HFFc6 (cell line): ENCODE measurements at places on chromosomes 3 and 15.
A peak's percentile ranks its signal among the peaks of the same experiment; 100 is the strongest.

- H3K4me3 ChIP-seq: no peak overlapping the region
- no peak for DNase-seq
- no peaks in the 10 kb centered on the region for H3K36me3 ChIP-seq
- H3K27me3 ChIP-seq: peaks cover 5% of the 10 kb centered on the region
Measured at GRCh38 chr15:75827691-75828090, 15.6 kb upstream of the UBE2Q2 start.

- no peaks in the 10 kb centered on the region for H3K4me1 ChIP-seq
- no peaks in the 10 kb centered on the region for H3K27me3 ChIP-seq
- DNase-seq: no peak
- no peak overlapping the region for H3K4me3 ChIP-seq
Measured at GRCh38 chr3:107753976-107754375, 231.2 kb downstream of the BBX start.

GRCh38 chr3:139982404-139982803 lies 47.4 kb downstream of the CLSTN2 start:
- H3K27ac ChIP-seq: no peak overlapping the region
- no peaks in the 10 kb centered on the region for H3K4me1 ChIP-seq
- H3K36me3 ChIP-seq: no peaks in the 10 kb centered on the region
- no peaks in the 10 kb centered on the region for H3K27me3 ChIP-seq
- H3K4me3 ChIP-seq: no peak overlapping the region

DNA sequence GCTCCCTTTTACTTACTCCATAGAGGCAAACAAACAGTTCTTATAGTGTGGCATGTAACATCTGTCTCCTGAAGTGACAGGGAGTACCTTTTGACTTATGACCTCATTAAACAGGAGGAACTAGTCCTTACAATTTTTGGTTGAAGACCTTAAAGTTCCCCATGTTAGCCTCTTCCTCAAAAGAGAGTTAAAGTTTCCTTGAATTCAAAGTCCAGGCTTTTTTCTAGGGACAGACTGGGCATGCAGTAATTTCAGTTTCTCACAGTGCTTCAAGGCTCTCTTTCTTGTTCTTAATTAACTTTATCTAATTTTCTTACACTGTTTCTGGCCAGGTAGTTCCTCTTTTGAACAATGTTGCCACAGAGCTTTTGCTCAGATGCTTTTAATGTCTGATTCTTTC lies 12.1 kb downstream of the GOLM2 start:
- peaks cover 41% of the 10 kb centered on the region for H3K4me1 ChIP-seq
- H3K27ac ChIP-seq: no peak overlapping the region
- H3K4me3 ChIP-seq: no peak overlapping the region
- no peak for DNase-seq

DNA sequence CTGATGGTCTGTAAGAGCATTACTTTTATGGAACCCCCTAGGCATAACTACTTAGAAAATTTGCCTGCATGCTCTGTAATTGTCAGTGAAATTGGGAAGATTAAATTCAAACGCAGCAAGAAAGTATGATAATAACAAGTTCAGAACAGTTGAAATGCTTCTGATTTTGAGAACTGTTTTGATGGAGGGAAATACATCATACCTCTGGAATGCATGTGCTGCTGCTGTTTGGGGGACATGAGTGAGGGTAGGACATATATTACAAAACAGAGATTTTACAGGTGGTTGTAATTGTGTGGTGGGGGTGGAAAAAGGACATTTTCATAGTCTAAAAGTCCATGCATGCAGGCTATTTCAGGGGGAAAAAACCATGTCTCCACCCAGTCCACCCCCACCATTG lies 135.0 kb upstream of the DPH6 start:
- H3K36me3 ChIP-seq: no peaks in the 10 kb centered on the region
- no peaks in the 10 kb centered on the region for H3K27me3 ChIP-seq

DNA sequence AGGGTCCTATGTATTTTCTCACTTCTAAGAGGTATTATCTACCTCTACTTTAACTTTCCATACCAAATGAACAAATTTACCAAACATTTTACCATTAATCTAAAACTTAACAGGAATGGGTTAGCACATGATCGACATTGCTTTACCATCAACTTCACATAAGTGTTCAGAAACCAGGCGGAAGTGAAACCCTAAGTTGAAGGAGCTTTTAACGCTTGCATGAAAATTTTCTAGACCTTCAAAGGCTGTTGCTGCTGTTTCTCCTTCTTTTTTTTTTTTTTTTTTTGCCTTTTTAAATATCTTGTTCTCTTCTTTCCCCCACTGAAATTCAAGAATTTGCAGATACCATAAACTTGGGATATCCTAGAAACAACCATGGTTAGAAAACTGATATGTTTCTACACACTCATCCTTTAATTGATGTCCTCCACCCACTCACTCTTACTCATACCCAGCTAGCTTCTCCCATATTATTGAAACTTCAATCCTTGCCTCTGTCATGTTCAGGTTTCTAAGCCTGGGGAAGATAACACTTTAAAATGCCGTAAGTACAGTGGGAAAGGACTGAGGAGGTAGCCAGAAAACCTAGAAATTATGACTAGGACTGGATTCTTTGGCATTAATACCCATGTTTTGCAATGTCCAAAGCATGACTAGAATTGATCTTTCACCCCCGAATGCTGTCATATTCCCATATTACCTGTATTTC lies 24.7 kb downstream of the MYO5A start:
- no peaks in the 10 kb centered on the region; the same call in 1 of the 2 replicates for H3K27me3 ChIP-seq
- peak; percentile 50 for DNase-seq
- peak overlapping the region; percentile 0; the same call in 1 of the 2 replicates for H3K27ac ChIP-seq
- peaks cover 45% of the 10 kb centered on the region for H3K4me1 ChIP-seq
- H3K36me3 ChIP-seq: no peaks in the 10 kb centered on the region
- H3K4me3 ChIP-seq: no peak overlapping the region

DNA sequence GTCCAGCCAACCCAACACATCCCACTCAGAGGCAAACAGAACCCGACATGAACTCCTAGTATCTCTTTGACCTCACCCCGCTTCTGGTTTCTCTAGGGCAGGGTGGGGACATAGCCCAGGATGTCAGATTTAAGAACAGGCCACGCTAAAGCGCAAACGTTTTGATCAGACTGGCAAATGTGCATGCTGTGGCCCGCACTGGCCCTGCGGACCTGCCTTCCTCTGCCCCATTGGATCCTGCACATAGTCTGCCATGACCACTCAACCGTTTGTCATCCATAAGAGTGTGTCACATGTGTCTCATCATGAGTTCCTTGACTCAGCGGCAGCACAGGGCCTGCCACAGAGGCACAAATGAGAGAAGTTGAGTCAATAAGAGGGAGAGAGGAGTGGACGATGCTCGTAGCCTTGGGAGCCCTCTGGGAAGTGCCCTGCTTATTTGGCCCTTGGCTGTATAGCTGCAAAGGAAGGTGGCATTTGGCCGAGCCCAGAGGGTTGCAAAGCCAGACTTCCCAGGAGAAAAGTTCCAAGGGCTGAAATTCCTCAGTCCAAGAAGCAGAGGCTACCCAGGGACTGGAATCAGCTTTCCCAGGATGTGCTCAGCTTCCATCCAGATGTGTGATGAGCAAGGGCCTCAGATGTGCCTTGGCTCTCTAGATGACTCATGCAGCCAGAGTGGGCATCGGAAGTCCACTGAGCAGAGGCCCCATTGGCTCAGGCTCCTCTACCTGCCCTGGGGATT lies 55.5 kb upstream of the SLCO2A1 start:
- DNase-seq: no peak
- no peaks in the 10 kb centered on the region for H3K27me3 ChIP-seq
- no peak overlapping the region for H3K4me3 ChIP-seq

- no peaks in the 10 kb centered on the region for H3K27me3 ChIP-seq
- H3K27ac ChIP-seq: no peak overlapping the region
- no peak overlapping the region for H3K4me3 ChIP-seq
- no peak for DNase-seq
- no peaks in the 10 kb centered on the region for H3K36me3 ChIP-seq
Measured at GRCh38 chr3:152729906-152730305, 105.0 kb upstream of the P2RY1 start.

DNA sequence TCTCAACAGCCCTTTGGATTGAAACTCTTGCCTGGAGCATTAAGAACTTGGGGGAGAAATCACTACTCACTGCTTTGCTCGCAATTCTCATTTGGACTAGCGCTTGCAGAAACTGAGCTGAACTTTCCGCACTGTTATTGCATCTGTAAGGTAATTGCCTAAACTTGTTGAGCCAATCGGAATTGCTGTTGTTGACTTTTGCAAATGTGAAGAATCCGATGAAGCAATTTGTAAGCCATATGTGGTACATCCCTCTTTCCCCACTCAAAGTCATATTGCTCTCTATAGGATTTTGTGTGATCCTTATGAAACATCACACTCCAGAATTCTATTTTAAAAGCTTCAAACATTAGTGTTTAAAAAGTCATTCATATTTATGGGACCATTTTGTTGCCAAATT lies 191.7 kb upstream of the GBE1 start:
- H3K27ac ChIP-seq: no peak overlapping the region
- H3K4me3 ChIP-seq: no peak overlapping the region
- no peaks in the 10 kb centered on the region for H3K27me3 ChIP-seq
- no peak for DNase-seq
- H3K36me3 ChIP-seq: no peaks in the 10 kb centered on the region

DNA sequence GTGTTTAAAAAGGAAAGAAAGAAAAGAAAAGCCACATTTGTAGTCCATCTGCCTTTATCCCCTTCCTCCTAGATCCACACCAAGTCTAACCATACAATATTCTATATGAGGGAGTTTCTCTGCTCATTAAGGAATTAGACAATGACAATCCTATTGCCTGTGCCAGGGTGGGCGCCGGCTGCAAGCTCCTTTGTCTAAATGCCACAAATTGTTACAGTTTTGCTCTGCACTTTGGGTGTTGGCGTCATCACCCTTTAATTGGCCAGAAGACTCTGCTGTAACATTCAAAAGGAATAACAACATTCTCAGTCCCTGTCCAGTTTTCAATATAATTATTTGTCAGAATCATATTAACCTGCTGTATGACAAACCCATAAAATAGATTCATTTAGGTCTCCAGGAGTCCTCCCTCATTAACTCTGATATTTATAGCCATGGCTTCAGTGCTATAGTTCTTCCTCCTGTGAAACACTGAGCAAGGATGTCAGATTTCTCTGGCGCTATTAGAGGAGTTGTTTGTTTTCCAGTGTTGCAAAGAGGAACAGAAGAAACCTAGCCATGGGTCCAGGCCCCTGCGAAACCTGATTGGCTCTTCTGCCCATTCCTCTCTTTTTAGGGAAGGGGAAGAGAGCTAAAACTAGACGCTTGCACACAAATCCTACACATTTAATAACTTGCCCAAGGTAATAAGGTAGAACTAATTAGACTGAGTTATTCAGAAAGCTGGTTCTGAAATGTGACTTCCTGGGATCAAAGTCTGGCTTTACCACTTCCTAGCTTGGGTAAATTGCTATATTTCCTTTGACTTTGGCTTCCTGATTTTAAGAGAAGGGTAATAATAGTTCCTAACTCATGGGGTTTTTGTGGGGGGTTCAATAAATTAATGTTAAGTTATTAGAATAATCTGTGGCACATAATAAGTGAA lies 112.4 kb downstream of the CD47 start:
- H3K4me3 ChIP-seq: no peak overlapping the region
- no peaks in the 10 kb centered on the region for H3K36me3 ChIP-seq
- DNase-seq: no peak

- peaks cover 51% of the 10 kb centered on the region for H3K27me3 ChIP-seq
- H3K4me3 ChIP-seq: no peak overlapping the region
- no peak overlapping the region for H3K27ac ChIP-seq
- DNase-seq: no peak
- peaks cover 11% of the 10 kb centered on the region for H3K4me1 ChIP-seq
Measured at GRCh38 chr15:101494251-101494796, 4.8 kb upstream of the PCSK6 start.

DNA sequence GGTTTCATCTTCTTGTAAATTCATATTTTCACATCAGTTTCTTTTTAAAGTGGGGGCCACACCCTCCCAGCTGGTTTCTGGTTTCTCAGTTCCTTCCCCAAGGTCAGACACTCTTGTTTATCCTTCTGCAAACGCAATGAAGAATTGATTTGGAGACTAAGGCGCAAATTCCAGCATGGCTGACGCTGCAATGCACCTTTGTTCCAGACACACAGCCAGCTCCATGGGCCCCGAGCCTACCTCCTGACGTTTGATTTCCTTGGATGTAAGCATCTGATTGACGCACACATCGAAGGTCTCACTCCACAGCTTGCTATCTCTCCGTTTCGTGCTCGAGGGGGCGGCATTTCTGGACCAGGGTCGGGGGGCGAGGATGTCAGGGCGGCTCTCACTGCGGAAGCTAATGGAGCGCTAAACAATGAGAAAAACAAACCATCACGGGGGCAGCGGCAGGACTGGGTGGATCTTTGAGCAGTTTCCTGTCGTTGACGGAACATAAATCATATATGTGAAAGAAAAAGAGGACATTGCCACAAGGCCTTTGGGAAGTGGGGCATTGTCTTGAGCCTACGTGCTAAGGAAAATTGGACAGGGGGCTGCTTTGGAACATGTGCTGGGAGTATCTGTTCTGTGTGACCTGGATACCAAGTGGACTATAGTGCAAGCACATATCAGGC lies 46.9 kb downstream of the ARHGEF3 start:
- H3K27ac ChIP-seq: no peak overlapping the region
- no peak for DNase-seq
- H3K27me3 ChIP-seq: peaks cover 1% of the 10 kb centered on the region; the same call in 1 of the 2 replicates
- H3K4me3 ChIP-seq: no peak overlapping the region
- H3K36me3 ChIP-seq: peaks cover 8% of the 10 kb centered on the region
- peaks cover 52% of the 10 kb centered on the region for H3K4me1 ChIP-seq

GRCh38 chr3:50369012-50369670 lies 9.8 kb upstream of the TMEM115 start:
- H3K27me3 ChIP-seq: peaks cover 28% of the 10 kb centered on the region
- no peak overlapping the region for H3K27ac ChIP-seq
- no peaks in the 10 kb centered on the region for H3K4me1 ChIP-seq
- H3K4me3 ChIP-seq: no peak overlapping the region

DNA sequence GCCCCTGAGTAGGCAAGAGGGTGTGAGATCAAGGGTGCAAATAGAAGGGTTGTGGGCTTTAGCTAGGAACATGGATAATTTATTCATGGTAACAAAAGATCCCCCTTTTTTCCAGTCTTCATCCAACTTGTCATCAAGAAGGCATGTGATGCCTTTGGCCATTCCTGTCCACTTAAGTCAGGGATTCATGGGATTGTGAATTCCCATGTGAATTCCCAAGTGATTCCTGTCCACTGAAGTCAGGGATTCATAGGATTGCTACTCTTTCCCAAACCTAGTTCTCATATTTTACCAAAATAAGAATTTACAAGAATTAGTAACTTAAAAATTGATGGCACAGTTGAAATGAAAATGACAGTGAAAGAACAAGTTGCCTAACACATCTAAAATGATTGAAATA lies 40.8 kb downstream of the HMG20A start:
- peaks cover 2% of the 10 kb centered on the region; the same call in 1 of the 2 replicates for H3K27me3 ChIP-seq
- H3K4me3 ChIP-seq: no peak overlapping the region
- peaks cover 2% of the 10 kb centered on the region for H3K36me3 ChIP-seq
- peak overlapping the region; percentile 14 for H3K27ac ChIP-seq
- H3K4me1 ChIP-seq: no peaks in the 10 kb centered on the region

DNA sequence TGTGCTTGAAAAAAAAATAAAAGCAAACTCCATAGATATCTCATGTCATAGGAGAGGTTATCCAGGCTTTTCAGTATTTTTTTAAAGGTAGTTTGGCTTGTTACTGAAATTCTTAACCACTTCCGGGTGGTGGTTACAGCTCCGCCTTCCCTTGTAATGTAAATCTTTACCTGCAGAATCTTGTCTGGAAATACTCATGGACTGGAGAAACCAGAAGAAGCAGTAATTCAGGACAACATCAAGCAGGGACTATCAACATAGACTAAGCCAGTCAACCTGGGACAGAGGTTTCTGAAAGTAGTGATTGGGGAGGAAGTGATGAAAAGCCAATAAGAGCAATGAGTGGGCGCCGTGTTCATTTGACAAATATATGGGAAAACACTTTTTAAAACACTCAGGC lies 78.9 kb upstream of the SKOR1 start:
- no peak overlapping the region for H3K27ac ChIP-seq
- H3K27me3 ChIP-seq: no peaks in the 10 kb centered on the region
- H3K4me3 ChIP-seq: no peak overlapping the region

- H3K27me3 ChIP-seq: peaks cover 10% of the 10 kb centered on the region
- no peak for DNase-seq
- H3K4me3 ChIP-seq: no peak overlapping the region
Measured at GRCh38 chr3:101709126-101709525, 15.3 kb upstream of the CEP97 start.
